SHP77 treated with DMSO at 0.1 percent for 48 hours (cell line): ENCODE measurements at places on chromosomes 13 and 19.
A peak's percentile ranks its signal among the peaks of the same experiment; 100 is the strongest.

DNA sequence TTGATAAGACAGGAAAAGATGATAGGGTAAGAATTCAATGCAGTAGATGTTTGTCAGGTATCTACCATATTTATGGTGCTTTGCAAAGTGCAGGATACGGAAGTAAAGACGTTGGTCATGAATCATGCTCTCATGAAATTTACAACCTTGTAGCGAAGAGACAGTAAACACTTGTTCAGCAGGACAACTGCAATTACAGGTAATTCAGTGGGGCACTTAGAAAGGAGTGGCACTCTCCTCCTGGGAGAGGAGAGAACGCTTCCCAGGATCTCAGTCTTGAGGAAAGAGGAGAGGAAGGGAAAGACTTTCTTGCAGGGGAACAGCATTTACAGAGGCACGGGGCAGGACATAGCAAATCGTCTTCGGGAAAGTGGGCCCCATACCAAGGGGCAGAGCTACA is 46.4 kb downstream of the SOX1 start:
- no peak for DNase-seq

DNA sequence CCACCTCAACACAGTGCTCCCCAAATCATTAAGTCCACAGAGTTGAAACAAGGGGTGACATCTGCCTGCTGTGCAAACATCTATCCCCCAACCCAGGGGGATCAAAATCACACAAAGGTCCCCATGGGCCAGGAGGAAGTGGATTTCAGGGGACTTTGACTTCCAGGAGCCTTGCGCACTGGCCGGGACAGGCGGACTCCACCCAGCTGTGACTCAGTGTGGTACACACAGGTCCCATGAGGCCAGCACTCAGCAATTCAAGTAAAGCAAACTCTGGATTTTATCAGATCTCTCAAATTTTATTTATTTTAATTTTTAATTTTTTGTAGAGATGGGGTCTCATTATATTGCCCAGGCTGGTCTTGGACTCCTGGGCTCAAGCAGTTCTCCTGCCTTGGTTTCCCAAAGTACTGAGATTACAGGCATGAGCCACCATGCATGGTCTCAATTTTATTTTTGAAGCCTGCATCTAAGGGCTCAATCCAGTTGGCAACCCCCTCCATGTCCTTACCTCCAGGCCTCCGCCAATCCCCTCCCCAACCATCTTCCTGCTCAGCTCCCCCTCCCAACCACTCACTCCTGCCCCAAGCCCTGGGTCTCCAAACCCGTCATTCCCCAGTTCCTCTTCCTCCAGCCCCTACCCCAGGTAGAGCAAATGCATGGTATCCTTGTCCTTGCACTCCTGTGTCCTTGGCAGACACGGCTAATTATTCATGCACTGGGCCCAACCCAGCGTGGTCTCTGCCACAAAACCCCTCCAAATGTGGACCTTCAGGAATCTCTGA is 18.2 kb downstream of the ARHGAP33 start:
- DNase-seq: no peak

- no peak for DNase-seq
These were observed 209.6 kb downstream of the KLF12 start for GRCh38 chr13:73924607-73925006.

GRCh38 chr19:4542896-4543841 is 3.3 kb upstream of the LRG1 start:
- DNase-seq: no peak

GRCh38 chr13:30851697-30852096 is 54.4 kb upstream of the MEDAG start:
- DNase-seq: no peak

GRCh38 chr19:1285737-1286360 is at the start of gene EFNA2:
EFNA2 (plus strand) TSS chr19:1285873; CDS start chr19:1286169, 296 bp downstream.
- DNase-seq: no peak

DNA sequence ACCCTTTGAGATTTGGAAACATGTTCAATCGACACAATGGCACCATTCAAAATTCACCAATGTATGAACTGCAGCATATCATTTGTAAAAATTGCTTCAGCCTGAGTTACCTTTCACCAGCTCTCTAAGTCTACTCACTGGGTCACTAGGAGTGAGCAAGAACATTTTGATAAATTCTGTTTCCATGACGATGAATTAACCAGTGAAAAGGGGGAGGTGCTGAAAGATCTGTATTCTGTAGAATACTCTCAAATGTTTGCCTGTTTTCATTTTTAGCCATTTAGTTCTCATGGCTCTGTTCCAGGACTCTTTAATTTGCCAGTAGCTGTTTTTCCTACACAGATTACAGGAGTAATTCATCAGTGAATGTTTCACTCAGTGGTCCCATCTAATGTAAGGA is 883.4 kb downstream of the DIAPH3 start:
- DNase-seq: no peak

- no peak for DNase-seq
These were observed 519 bp downstream of the PTPRS start for GRCh38 chr19:5339950-5340636.

- DNase-seq: no peak
These were observed 451.7 kb downstream of the TSHZ3 start for GRCh38 chr19:30897553-30897952.

GRCh38 chr19:45200568-45200967 is 22.0 kb downstream of the BLOC1S3 start:
- DNase-seq: peak; percentile 7

- no peak for DNase-seq
These were observed 5.9 kb downstream of the MTMR6 start for GRCh38 chr13:25281193-25281934.

GRCh38 chr13:53104136-53104535 is 75.5 kb downstream of the OLFM4 start:
- DNase-seq: no peak

DNA sequence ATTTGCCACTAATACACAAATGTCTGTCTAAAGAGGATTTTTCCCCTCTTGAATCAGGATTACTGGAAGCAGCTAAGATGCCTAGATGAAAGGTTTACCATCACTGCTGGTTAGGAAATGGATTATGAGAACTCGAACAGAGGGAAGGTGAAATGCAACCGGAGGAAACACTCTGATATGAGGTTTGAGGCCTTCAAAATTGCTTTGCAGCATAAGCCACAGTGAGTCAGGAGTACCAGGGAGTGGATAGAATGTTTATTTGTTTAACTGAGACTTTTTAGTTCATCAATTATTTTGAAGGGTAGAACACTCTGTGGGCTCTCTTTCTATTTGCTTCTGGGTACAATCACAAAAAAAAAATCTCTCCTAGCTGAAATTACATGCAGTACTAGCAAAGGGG is 18.1 kb downstream of the CDADC1 start:
- DNase-seq: no peak

- no peak for DNase-seq
These were observed 73.6 kb downstream of the COL4A1 start for GRCh38 chr13:110233181-110233950.
